ENCODE measurements at places on chromosomes 12 and 14.

DNA sequence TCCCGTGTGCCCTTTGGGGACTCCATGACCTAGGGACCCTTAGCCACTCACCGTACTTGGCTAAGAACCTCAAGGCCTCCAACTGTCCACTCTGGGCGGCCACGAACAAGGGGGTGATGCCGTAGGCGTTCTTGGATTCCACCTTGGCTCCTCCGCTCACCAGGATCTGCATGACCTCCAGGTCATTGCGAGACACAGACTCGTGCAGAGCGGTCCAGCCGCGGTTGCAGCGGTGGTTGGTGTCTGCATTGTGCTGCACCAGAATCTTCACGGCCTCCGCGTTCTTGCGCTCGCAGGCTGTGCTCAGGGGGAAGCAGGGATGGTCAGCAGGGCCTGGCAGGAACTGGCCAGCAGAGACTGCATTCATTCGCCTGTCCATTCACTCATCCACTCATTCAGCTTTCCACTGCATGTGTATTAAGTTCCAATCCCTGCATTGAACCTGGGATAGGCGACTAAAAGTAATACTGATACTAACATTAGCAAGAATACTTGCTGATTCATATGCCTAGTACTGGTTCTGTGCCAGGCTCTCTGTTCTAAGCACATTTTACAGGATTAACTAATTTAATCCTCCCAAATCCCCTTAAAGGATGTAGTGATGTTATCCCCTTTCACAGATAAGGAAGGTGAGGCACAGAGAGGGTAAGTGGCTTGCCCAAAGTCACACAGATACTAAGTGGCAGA is 23.9 kb downstream of the FAM181A start:
- no peak for DNase-seq

GRCh38 chr12:89082370-89082753 is 269.9 kb downstream of the DUSP6 start:
- DNase-seq = no peak

DNA sequence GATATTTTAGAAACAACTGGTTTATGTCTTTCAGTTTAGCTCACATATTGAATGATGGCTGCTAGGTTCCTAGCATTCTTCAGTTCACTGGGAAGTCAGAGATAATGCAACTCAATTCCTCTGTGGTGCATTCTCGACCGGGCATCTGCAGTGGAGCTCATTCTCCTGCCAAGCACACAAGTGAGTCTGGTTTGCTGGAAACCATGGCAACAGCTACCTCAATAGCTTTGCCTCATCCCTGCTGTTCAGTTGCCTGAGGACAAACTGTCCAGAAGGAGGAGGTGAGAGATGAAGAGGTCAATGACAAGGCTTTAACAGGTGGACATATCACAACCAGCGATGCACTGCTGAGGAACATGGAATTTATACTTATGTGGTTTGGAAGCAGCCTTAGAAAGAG is 816.9 kb downstream of the AACS start:
- no peak for DNase-seq

DNA sequence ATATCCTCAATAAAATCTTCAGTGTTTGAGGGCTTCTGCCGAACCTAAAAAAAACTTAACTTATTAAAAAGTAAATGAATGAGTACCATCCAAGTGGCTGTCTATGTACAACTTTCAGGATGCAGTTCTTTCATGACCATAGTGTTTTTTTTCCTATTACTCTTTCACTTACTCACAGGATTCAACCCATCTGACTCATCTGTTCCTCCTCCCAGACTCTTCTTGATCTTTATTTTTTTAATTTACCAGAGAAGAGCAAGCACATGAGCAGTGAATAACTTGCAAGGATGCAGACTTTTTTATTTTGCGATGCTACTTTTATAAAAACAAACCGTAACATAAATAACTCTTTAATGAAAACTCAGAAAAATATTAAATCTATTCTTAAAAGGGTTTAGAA is 24.5 kb downstream of the RECQL start:
- no peak for DNase-seq

GRCh38 chr14:104442107-104442551 is 137.4 kb upstream of the C14orf180 start:
- peak; percentile 1 for DNase-seq

GRCh38 chr12:120748242-120748641 is 22.6 kb downstream of the ACADS start:
- no peak for DNase-seq

DNA sequence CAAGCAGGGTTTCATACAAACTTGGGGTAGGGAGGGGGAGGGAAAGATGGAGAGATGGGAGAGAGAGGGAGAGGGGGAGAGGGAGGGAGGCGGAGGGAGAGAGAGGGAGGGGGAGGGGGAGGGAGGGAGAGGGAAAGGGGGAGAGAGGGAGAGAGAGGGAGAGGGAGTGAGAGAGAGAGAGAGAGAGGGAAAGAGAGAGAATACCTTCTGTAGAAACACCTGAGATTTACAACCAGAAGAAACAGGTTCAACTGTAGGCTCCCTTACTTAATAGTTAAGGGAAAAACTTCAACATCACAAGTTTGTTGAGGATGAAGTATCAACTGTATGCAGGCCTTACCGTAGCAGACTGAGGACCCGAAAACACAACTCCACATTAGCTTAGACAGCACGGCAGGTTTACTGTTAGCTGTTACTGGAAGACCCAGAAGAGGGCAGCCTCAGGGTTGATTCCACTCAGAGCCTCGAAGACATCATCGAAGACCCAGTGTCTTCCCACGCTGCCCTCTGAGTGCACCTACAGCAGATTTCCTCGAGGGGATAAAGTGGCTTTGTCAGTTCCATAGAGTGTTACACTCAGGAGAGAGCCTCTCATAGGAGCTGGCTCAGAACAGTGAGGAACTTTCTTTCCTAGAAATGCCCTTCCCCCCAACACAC is 72.4 kb downstream of the NT5DC3 start:
- DNase-seq = no peak

- DNase-seq = no peak
Measured at GRCh38 chr14:25484235-25484634, 434.3 kb upstream of the STXBP6 start.

- DNase-seq = no peak
Measured at GRCh38 chr12:93749515-93749914, 72.3 kb downstream of the CRADD start.

DNA sequence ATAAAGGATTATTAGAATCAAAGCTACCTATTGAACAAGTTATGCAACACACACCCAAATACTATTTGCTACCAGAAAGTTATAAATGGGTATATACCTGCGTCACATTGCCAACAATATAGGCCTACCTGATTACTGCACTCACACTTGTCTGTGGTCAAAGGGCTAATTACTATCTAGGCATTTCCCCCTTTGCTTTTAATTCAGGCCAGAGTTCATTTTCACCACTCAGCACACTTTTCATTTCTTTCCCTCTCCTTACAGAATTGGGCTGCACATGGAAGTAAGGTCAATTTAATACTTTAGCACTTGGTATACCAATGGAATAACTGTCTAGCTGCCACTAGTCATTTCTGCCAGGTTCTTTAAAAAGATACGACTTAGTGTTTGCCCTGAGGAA is 1.7 kb downstream of the SOS2 start:
- no peak for DNase-seq

- DNase-seq = no peak
Measured at GRCh38 chr12:68792952-68793351, 15.0 kb upstream of the MDM2 start.

Data from DND-41 (cell line).